ENCODE measurements at places on chromosomes 4 and X.

DNA sequence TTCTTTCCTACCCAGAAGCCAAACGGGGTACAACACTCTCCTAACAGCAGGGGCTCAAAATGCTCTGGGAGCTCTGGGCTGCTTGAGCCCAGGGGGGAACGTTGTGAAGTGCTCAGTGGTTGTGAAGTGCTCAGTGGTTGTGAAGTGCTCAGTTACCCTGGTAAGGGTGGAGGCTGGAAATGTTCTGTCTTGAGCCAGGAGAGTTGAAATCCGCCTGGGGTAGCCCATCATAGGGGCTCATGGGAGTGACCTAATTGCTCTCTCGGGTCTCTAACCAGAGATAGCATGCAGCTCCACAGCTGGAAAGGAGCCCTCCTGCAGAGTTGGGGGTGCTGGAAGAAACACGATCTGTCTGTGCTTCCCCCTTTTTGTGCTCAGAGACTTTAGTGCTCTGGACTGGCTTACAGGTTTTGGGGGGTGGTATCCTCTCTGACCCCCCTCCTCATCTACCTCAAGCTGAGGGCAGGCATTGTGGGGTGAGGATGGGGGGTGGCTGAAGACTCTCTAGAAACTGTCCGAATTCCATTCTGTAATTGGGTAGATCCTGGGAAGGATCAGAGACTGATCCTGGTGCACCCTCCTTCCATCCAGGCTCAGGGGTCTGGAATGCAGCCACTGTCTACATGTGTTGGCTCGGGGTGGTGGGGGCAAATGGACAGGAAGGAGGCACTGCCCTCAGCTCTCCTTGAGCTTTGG, 2.7 kb downstream of the EFNB1 start:
- peak; percentile 14 for DNase-seq

DNA sequence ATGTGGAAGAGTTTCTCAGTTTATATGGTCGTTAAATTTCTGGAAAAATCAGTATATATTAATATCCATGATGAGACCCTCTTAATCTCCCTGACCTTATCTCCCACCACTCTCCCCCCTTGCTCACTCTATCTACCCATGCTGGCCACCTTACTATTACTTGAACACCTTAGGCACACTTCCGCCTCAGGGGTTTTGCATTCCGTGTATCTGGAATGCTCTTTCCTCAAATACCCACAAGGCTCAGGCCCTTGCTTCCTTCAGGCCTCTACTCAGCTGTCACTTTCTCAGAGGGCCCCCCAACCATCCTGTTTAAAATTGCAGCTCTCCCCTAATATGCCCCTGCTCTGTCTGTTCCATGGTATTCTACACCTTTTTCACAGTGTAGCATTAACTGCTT, 1.9 kb downstream of the KANTR start:
- no peak for DNase-seq

GRCh38 chrX:38831949-38832348, 30.7 kb downstream of the MID1IP1 start:
- DNase-seq, result no peak

DNA sequence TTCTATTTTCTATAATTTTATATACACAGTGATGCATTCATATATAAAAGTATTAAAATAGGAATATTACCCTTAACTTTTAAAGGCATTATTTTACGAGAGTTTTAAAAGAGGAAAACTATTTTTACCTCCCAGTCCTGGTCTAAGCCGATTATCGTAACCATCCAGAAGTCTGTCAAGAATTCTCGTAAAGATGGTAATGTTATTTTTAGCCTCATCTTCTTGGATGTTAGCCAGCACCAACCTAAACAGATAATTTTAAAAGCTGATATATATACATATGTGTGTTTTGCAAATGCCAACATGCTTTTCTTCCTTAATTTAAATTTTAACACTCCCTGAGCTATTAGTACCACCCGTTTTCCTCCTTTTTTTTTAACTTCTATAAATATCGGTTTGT, 4.0 kb downstream of the GABRA2 start:
- DNase-seq, result no peak

- no peak for DNase-seq
Observed at GRCh38 chr4:98583265-98583664, 75.1 kb downstream of the TSPAN5 start.

- DNase-seq, result no peak
Observed at GRCh38 chr4:61527888-61528287, 327.8 kb downstream of the ADGRL3 start.

GRCh38 chrX:23659339-23659738, 8.0 kb upstream of the PRDX4 start:
- no peak for DNase-seq

GRCh38 chr4:101337688-101338087, 9.6 kb downstream of the PPP3CA start:
- no peak for DNase-seq

DNA sequence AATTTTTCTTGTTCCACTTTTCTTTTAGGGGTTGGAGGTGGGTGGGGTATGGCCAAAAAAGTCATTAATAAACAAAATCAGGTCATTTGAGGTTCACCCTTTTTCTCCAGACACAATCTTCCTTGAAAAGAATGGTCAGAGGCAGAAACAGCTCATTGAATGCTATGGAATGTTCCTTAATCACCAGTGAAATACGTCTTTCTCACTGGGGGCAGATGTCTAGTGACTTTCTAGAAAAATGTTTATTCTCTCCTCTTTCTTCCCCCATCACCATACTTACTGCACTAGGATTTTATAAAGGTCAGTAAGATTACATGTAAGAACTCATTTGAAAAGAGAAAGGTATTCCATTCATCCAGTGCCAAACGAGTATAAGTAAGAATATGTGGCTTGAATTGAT, 44.5 kb downstream of the MGST2 start:
- DNase-seq, result no peak

DNA sequence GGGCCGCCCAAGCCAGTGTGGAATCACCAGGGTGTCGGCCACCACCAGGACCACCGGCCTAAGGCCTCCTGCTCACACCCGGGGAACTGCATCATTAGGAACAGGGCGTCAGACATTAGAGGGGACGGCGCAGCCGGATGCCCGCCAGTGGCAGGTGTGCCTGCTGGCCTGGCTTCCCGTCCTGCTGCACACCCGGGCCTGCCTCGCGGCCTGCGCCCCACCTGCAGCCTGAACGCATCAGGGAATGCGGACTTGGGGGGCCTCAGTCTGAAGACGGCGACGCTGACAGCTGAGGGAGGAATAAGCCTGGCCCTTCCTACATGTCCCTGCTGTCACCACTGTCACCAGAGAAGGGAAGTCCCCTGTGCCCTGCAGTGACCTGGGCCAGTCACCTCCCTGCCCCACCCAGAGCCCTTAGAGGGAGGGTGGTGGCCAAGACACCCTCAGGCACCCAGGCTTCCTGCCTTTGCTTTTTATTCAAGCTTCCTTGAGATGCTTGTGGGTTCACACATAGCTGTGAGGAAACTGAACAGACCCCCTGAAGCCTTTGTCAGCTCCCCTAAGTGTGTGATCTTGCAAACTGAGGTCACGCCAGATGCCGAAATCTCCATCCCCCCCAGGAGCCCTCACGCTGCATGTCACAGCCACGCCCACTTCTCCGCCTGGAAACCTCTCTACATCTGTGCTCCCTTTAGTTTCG, 3.2 kb downstream of the DGKQ start:
- peak; percentile 45 for DNase-seq

GRCh38 chr4:42985976-42986375, 93.5 kb downstream of the GRXCR1 start:
- DNase-seq, result no peak

GRCh38 chr4:67580577-67580976, 22.1 kb downstream of the STAP1 start:
- no peak for DNase-seq

DNA sequence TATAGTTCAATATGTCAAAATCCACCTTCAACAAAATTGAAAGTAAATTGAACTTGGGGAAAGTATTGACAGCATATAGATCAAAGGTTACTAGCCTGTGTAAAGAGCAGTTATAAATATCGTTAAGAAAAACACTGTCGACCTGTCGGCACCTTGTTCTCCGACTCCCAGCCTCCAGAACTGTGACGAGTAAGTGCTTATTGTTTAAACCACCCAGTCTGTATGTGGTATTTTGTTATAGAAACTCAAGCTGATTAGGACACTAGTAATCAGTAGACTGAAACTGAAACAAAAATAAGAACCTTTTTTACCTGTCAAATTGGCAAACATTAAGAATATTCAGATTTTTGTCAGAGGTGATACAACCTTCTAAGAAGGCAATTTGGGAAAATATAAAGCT, 17.0 kb downstream of the HTT start:
- DNase-seq, result no peak

- DNase-seq, result no peak
Observed at GRCh38 chr4:107733431-107733925, 13.4 kb upstream of the PAPSS1 start.

DNA sequence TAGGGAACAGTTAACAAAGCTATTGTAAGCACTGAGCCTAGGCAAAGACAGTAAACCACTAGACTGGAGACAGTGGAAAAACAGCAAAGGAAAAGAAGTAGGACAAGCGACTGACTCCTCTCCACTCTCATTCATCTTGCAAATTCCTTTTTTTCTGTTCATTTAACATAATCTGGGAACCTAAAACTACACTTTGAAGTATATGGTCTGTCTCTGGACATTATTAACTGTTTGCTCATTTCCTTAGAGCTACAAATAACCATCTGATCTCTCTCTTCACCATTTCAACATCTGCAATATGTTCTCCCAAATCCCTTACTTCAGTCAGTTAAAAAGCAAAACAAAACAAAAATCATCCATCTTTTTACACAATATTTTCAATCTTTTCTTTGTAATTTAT, 642 bp downstream of the HMGN5 start:
- DNase-seq, result no peak

GRCh38 chr4:7293703-7294102, 101.4 kb downstream of the SORCS2 start:
- DNase-seq, result no peak

DNA sequence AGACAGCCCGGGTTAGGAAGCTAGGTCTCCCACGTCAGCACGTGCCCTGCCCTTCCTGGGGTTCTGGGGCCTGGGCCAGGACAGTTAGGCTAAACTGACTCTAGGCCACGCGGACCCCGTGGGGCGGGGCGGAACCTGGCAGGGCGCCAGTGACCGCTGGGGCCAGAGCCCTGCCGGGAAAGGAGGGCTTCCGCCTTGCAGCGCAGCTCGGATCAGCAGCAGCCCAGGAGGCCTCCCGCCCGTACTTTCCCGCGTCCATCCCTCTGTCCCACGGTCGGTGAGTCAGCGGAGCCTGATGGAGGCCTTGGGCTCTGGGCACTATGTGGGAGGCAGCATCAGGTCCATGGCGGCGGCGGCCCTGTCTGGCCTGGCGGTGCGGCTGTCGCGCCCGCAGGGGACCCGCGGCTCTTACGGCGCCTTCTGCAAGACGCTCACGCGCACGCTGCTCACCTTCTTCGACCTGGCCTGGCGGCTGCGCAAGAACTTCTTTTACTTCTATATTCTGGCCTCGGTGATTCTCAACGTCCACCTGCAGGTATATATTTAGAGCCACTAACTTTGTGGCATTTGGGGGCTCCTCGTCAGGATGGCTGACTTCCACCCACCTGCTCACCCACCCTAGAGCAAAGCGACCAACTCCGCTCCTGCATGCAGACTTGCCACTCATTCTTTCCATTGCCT, at the start of gene SMIM10:
SMIM10 (plus strand) TSS at position 191 of the 681 bp plus-strand sequence; CDS start at position 296, 105 bp downstream.
- DNase-seq, result peak; percentile 32

DNA sequence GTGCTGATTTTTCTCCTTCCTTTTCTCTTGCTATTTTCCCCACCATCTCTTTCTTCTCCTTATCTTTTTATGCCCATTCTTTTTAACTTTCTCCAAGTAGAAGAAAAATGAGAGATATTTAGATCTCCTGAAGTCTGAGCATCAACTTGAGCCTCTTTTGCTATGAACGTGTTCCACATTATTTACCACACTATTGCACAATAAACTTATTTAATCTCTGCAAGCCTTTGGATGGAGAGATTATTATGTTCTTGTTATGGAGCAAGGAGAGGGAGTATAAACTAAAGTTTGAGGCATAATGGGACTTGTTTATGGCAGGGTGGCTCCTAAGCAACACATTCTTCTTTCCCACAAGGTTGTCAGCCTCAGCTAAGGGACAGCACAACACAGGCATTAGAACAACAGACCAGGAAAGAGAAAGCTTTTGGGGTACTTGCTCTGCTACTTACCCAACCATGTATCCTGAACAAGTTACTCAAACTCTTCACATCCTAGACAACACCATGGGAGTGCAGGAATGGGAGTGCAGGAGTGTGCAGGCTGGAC, 365.5 kb upstream of the BOD1L1 start:
- DNase-seq, result no peak

DNA sequence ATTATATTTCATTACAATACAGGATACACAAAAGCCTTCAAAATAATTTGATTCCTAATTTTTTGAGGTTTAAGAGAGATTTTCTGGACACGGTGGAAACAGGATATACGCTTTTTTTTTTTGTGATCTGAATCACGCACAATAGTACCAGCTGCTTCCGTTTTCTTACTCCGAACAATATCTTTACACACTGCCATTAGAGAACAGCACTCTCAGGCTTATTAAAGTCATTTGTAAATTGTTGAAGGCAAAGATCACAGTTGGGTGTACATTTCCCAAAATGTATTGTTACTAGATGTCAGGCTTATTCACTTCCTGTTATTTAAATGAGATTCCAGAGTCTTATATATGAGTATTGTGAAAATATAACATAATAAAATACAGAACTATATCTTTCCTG, 71.5 kb downstream of the TMEM47 start:
- DNase-seq, result no peak

DNA sequence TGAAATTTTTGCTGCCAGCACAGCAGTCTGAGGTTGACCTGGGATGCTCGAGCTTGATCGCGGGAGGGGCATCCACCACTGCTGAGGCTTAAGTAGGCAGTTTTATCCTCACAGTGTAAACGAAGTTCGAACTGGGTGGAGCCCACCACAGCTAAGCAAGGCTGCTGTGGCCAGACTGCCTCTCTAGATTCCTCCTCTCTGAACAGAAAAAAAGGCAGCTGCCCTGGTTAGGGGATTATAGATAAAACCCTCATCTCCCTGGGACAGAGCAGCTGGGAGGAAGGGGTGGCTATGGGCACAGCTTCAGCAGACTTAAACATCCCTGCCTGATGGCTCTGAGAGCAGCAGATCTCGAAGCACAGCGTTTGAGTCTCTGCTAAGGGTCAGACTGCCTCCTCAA, 314.6 kb downstream of the STPG2 start:
- DNase-seq, result no peak

GRCh38 chrX:33725535-33726210, 406.4 kb downstream of the FAM47A start:
- no peak for DNase-seq

- no peak for DNase-seq
Observed at GRCh38 chr4:57614257-57614932, 504.2 kb upstream of the IGFBP7 start.
